Substantia nigra (tissue), 51 donors: ENCODE measurements at places on chromosomes 11 and 22.

GRCh38 chr11:48154151-48154550 lies 62.5 kb upstream of the OR4B1 start:
- DNase-seq: no peak

- no peak for DNase-seq
These were observed 1156.6 kb downstream of the TBC1D22A start for GRCh38 chr22:47919001-47919441.

GRCh38 chr11:83249972-83250593 lies 36.1 kb downstream of the CCDC90B start:
- no peak for DNase-seq

DNA sequence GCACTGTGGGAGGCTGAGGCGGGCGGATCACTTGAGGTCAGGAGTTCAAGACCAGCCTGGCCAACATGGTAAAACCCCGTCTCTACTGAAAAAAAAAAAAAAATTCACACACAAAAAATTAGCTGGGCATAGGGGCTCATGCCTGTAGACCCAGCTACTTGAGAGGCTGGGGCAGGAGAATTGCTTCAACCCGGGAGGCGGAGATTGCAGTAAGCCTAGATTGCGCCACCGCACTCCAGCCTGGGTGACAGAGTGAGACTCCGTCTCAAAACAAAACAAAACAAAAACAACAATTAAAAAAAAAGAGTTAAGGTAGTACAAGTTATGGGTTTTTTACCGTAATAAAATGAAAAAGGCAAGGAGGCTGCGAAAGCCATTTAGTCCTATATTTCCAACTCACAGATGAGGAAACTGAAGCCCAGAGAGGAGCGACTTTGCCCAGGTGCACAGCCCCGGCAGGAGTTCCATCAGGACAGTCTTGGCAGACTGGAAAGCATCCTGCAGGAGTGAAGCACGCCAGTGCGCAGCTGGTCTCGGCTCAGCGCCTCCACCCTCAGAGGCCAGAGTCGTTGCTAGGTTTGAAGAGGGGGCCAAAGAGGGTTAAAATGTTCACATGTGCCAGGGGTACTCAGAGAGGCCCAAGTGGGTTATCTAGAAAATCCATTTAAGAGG lies 3.8 kb upstream of the FADS3 start:
- no peak for DNase-seq

GRCh38 chr11:131389582-131389981 lies 19.2 kb downstream of the NTM start:
- DNase-seq: no peak

GRCh38 chr11:118903204-118904015 lies 19.7 kb downstream of the CXCR5 start:
- no peak for DNase-seq
